ENCODE measurements at places on chromosomes 16 and 17. TPM values are rescaled to one million over a fixed set of nuclear protein-coding genes. Genes with fewer than 3 reads are reported as not detected.

Gene HEATR9
- total RNA-seq = 0.47 TPM

Gene CLEC18A
- 1.7 TPM for total RNA-seq

- no peak for DNase-seq
- H3K27ac ChIP-seq = no peak overlapping the region
- H3K4me3 ChIP-seq = no peak overlapping the region
Observed at GRCh38 chr17:53721101-53721500, 101.6 kb upstream of the KIF2B start.

GRCh38 chr17:11086646-11087340 lies 154.2 kb upstream of the SHISA6 start:
- no peaks in the 10 kb centered on the region for H3K27me3 ChIP-seq
- no peak overlapping the region for H3K27ac ChIP-seq
- no peak for DNase-seq
- no peak overlapping the region for H3K4me3 ChIP-seq
- H3K36me3 ChIP-seq = no peaks in the 10 kb centered on the region

Gene AOC2
- total RNA-seq = 2.5 TPM

Gene RPGRIP1L
- total RNA-seq = 2.4 TPM

- peaks cover 18% of the 10 kb centered on the region for H3K4me1 ChIP-seq
- peaks cover 31% of the 10 kb centered on the region for H3K36me3 ChIP-seq
- H3K27ac ChIP-seq = peak overlapping the region; percentile 28
- no peaks in the 10 kb centered on the region for H3K27me3 ChIP-seq
- no peak overlapping the region for H3K4me3 ChIP-seq
Observed at GRCh38 chr16:21626659-21627277, 25.6 kb downstream of the IGSF6 start.

Gene PPP1R27
- total RNA-seq = not detected

- peak overlapping the region; percentile 75 for H3K4me3 ChIP-seq
- peaks cover 5% of the 10 kb centered on the region for H3K4me1 ChIP-seq
- peaks cover 2% of the 10 kb centered on the region for H3K36me3 ChIP-seq
- no peak for DNase-seq
Observed at GRCh38 chr17:40818343-40818732, 4.1 kb downstream of the KRT10 start.

DNA sequence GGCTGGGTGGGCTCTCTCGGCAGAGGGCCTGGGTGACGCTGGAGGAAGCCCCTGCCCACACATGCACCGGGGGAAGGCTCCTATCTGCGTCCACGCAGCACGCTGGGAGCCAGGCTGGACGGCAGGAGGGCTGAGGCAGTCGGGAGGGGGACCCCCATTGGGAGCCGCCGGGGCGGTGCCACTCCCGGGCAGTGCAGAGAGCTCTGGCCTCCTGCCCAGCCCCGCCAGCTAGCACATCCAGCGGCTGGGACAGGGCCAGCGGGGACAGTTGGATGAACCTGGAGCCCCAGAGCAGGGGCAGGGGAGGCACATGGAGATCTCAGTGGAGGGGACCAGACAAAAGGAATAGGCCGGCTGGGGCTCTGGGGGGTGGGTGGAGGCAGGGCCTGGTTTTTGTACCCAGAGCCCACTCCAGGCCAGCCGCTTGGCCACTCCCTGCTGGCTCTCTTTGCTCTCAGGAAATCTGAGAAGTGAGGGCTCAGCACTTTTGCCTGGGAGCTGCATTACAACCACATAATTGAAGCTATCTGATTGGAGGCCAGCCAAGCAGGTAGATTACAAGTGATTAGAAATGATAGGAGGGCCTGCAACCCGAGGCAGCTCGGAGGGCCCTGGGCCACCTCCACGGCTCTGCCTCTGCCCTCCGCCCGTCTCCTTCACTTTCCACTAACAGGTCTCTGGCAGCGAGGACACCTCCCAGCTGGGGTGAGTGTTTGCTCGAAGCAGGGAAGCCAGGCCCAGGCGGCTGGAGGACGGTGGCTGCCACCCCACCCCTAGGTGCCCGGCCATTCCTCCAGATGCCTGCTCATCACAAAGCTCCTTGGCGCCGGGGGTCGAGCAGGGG lies 40.1 kb downstream of the ENGASE start:
- H3K27ac ChIP-seq = no peak overlapping the region
- no peak overlapping the region for H3K4me3 ChIP-seq
- no peaks in the 10 kb centered on the region for H3K27me3 ChIP-seq
- H3K36me3 ChIP-seq = no peaks in the 10 kb centered on the region
- no peaks in the 10 kb centered on the region for H3K4me1 ChIP-seq

DNA sequence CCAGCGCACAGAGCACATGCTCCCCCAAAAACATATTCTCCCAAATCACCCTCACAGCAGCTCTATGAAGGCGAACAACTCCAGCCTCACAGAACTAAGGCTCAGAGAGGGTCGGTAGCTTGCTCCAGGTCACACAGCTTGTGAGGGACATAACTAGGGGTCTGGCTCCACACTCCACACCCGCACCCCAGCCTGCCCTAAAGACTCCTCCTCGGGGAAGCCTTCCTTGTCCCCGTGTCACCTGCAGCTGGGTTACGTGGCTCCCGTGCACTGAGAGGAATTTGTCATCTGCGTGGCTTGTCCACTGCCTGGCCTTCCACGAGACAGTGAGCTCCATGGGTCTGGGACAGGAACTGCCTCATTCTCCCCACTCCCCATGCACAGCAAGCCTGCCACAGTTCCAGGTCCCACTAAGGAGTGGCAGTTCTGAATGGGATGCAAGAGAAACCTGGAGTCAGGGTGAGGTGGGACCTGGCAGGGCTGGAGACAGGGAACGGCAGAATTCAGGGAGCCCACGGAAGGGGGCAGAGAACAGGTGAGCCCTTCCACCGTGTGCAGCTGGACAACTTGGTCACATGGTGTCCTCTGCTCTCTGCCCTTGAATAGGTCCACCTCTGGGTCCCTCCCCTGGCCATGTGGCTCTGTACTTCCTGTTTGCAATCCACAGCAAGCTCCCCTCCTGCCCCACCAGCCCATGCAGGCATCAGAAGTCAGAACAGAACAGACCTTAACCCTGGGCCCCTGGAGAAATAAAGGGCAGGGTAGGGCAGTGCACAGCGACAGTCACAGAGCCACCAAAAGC lies 27.4 kb downstream of the TNFRSF13B start:
- no peak overlapping the region for H3K27ac ChIP-seq
- no peaks in the 10 kb centered on the region for H3K36me3 ChIP-seq
- no peaks in the 10 kb centered on the region for H3K4me1 ChIP-seq
- H3K4me3 ChIP-seq = no peak overlapping the region
- no peaks in the 10 kb centered on the region for H3K27me3 ChIP-seq

DNA sequence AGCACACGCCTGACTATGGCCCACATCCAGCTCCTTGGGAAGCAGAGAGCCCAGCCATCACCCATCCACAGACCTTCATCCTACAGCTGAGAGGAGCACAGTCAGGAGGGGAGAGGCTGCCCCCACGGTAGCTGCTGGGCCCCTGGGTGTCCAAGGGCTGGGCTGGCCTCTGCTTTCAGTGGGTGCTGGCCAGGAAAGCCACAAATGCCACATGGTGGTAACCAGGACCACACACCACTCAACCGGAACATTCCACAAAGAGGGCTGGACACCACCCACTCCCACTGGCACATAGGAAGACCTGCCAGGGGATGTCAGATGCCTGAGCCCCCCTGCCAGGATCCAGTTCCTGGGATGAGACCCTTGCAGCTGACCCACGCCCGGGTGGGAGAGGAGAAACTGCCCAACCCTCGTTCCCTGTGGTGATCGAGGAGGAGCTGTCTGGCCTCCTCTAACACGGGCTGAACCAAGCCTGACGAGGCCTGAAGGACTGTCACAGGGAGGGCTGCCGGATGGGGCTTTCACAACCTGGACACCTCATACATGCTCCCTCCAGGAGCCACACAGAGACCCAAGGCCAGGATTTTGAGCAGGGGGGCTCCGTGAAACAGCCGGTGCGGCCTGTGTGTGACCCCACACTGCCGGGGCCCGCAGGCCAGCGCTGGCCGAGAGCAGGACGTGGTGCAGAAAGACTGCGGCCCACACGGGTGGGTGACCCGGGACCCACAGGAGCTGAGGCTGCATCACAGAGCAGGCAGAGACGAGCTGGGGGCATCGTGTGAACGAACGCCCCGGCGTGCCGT lies 30.7 kb downstream of the PIEZO1 start:
- no peak for DNase-seq
- H3K27me3 ChIP-seq = no peaks in the 10 kb centered on the region
- peaks cover 19% of the 10 kb centered on the region for H3K36me3 ChIP-seq
- H3K27ac ChIP-seq = no peak overlapping the region
- peaks cover 53% of the 10 kb centered on the region for H3K4me1 ChIP-seq

GRCh38 chr17:31673076-31673475 lies 186.0 kb downstream of the COPRS start:
- no peak overlapping the region for H3K4me3 ChIP-seq
- DNase-seq = no peak
- no peaks in the 10 kb centered on the region for H3K4me1 ChIP-seq
- no peaks in the 10 kb centered on the region for H3K36me3 ChIP-seq
- peaks cover 13% of the 10 kb centered on the region for H3K27me3 ChIP-seq

Gene UNC13D
- 110 TPM for total RNA-seq

Gene HOXB2
- total RNA-seq = 4.9 TPM

DNA sequence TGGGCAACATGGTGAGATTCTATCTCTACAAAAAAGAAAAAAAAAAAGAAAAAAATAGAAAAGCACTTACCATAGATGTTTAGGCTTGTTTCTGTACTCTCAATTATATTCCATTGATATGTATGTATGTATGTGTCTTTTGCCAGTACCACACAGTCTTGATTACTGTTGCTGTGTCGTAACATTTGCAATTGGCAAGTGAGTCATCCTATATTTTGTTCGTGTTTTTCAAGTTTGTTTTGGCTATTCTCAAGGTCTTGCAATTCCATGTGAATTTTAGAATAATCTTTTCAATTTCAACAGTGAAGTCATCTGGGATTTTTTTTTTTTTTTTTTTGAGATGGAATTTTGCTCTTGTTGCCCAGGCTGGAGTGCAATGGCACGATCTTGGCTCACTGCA lies 19.3 kb downstream of the SPECC1 start:
- H3K4me1 ChIP-seq = no peaks in the 10 kb centered on the region
- no peaks in the 10 kb centered on the region for H3K36me3 ChIP-seq
- DNase-seq = no peak
- no peaks in the 10 kb centered on the region for H3K27me3 ChIP-seq
- no peak overlapping the region for H3K4me3 ChIP-seq

DNA sequence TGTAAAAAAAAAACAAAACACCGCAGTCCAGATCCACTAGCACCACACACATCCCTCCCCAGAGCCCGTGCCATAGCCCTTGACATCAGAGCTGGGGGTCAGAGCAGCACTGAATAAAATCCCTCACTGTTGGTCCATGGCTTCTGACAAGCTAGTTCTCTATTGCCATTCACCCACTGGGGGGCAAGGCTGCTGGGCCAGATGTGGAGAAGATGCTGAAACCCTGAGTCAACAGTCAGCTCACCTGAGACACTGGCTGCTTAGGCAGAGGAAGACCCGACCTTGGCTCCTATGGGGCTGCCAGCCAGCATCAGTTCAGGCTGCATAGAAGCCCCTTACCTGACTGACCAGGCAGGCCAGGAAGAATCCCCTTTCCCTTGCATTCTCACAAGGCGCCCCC lies 228.2 kb downstream of the SOX9 start:
- H3K4me3 ChIP-seq = no peak overlapping the region
- H3K27ac ChIP-seq = no peak overlapping the region
- DNase-seq = no peak
- H3K36me3 ChIP-seq = no peaks in the 10 kb centered on the region

GRCh38 chr16:1538804-1539520 lies 5.5 kb downstream of the TMEM204 start:
- peaks cover 85% of the 10 kb centered on the region for H3K36me3 ChIP-seq
- no peak overlapping the region for H3K27ac ChIP-seq
- peaks cover 86% of the 10 kb centered on the region for H3K4me1 ChIP-seq
- H3K27me3 ChIP-seq = no peaks in the 10 kb centered on the region

DNA sequence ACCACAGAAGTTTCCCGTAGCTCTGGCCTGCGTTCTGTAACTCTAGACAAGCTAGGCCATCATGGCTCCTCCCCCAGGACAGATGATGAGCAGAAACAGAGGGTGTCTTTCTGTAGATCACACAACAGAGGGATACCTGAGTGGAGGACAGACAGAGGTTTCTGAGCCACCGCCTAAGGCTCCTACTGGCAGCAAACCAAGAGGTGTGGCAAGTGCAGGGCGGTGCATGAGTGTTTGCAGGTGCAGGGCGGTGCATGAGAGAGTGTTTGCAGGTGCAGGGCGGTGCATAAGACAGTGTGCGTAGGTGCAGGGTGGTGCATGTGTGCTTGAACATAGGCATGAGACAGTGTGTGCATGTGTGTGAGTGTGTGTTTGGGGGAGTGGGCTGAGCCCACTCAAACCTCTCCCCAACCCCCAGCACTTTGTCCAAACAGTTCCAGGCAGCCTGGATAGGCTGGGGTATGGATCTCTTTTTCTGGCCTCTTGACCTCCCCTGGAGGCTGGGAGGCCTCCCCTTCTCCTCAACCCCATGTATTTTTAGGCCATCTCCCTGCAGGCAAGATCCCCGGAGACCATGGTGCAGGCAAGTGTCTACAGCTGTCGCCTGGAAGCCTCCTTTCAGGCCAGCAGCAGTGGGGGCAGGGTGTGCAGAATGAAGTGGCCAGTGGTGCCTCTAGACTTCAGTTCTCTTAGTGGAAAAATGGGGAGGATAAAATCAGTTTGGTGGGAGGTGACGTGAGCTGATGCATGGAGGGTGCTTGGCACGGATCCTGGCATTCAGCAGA lies 53.4 kb upstream of the CBX4 start:
- peaks cover 12% of the 10 kb centered on the region for H3K27me3 ChIP-seq
- H3K27ac ChIP-seq = no peak overlapping the region
- no peak overlapping the region for H3K4me3 ChIP-seq
- H3K36me3 ChIP-seq = no peaks in the 10 kb centered on the region
- no peak for DNase-seq
- H3K4me1 ChIP-seq = no peaks in the 10 kb centered on the region

Gene ARHGAP27
- 35.2 TPM for total RNA-seq

DNA sequence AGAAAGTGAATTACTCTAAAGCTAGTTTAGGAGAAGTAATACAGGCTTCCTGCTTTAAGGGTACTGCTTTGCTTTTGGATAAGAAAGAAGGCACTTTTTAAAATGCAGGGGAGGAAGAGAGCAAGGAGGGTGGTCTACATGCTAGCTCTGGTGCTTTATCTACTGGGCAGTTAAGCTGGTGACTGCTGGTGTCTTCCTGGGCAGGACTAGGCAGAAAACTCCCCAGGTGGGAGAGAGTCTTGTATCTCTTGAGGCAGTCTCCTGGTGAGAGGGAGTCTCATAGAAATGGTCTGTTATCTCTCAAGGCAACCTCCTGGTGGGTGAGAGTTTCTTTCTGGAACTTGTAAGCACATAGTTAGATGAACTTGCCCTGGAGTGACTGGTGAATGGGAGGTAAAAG lies 953.9 kb upstream of the GOT2 start:
- no peaks in the 10 kb centered on the region for H3K36me3 ChIP-seq
- DNase-seq = no peak
- H3K4me3 ChIP-seq = no peak overlapping the region

Gene ZNF276
- 127 TPM for total RNA-seq

Gene SCNN1B
- not detected for total RNA-seq

GRCh38 chr17:76431509-76431908 lies 21.4 kb downstream of the UBE2O start:
- no peak overlapping the region for H3K4me3 ChIP-seq
- H3K27ac ChIP-seq = no peak overlapping the region
- no peaks in the 10 kb centered on the region for H3K4me1 ChIP-seq
- DNase-seq = no peak
- peaks cover 14% of the 10 kb centered on the region for H3K36me3 ChIP-seq
